Stromal cell of bone marrow (primary cell): ENCODE measurements at places on chromosomes 2 and 18.

DNA sequence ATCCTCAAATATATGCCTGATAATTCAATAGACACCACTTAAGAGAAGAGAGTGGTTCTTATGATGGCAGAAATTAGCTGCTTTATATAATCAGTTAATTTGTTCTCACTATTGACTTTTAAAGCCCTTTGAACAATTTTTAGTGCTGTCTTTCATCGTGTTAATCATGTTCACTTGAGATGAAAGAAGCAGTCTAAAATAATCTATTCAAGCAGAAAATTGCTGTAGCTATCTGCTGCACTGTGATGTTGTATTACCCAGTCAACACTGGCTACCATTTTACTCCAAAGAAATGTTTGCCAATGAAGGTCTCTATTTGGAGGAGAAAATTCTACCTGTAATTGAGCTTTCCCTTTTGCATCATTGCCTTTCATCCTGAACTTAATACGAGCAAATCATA is 459.8 kb upstream of the FSIP2 start:
- DNase-seq = no peak

GRCh38 chr18:76970770-76971559 is 148.6 kb downstream of the ZNF236 start:
- DNase-seq = no peak

DNA sequence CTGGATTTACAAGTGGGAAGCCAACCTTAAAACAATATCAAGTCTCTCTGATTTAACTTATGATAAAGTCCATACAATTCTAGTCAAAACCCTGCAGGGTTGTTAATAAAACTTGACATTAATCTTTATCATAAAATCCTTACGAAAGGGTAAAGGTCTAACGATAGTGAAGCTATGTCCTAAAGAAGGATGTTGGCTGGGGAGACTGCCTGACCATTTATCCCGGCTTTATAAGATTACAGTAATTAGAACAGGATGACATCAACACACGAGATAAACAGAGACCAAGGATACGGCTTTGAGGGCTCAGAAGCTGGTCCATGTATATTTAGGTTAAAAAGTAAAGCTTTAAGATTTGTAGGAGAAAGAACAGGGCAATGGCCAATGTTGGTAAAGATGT is 189.0 kb upstream of the COPS8 start:
- DNase-seq = no peak

DNA sequence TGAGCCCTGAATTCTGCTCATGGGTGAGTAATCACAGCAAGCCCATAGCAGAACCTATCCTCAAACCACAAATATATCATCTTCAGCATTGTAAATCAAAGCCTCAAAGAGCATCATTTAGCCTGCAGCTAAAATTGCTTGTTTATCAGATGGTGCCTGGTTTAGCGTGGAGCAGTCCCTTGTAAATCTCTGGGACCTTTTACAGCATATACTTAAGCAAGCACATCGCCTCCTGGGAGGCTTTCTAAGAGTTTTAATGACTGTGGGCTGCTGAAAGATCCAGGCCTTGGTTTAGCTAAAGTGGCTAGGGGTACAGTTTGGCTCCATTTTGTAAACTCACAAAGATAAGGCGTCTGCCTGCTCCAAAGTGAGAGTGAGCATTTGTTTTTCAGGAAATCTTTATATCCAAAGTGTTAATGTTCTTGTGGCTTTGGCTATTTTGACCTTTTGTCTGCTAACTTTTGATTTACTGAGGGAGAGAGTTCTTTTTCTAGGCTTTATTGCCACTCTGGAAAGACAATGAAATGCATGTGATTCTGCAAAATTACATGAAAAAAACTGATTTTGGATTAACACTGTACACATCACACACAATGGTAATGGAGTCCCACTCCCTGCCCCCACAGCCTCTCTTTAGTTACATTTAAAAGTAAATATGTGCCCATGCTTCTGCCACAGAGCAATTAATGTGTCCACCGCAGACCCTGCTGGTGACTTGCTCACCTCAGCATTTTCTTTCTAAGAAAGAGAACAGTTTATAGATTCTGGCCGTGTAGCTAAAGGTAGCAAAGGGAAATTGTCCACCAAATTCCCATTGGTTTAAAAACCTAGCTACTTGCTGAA is 194.8 kb downstream of the LNPK start:
- no peak for DNase-seq

DNA sequence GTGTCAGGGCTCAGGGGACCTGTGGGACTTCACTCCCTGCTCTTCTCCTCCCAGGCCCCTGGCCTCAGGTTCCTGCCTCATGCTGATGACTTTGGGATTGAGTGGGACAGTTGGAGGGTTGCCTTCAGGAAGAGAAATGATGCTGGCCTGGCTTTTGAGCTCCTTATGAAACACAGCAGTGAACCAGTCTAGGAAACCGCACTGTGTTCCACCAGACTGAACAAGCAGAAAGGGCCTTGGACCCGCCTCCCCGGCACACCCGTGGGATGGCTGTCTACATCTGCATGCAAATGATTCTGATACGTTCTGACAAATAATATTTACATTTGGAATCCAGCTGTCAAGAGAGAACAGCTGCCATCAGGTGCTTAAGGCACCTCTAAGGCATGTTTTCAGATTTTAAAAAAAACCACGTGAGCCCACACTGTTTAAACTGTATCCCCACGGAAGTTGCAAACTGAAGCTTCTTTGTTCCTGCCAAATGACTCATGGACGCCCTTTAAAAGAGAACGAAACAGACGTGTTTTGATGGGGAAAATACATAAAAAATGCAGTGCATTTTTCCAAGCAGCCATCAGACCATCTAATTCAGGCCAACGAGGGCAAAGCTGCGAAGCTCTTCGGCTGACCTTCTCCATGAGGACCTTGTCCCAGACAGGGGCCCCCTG is 27.6 kb upstream of the ASAP2 start:
- peak; percentile 78 for DNase-seq

DNA sequence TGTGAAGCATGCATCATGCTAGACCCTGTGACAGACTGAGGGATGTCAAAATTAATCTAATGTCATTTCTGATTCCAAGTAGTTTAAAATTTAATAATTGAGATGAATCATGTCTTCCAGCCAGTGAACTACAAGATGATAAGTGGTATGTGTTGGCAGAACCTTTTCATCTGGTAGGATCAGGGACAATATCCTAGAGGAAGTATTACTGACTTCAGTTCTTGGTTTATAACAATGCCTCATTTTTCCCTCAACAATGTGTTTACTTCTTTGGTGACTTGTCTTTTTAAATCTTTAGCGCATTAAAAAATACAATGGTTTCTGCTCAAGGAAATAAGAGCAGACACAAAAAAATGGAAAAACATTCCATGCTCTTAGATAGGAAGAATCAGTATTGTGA is 69.4 kb downstream of the ARHGAP28 start:
- no peak for DNase-seq

GRCh38 chr2:191881982-191882816 is 35.3 kb upstream of the CAVIN2 start:
- no peak for DNase-seq

DNA sequence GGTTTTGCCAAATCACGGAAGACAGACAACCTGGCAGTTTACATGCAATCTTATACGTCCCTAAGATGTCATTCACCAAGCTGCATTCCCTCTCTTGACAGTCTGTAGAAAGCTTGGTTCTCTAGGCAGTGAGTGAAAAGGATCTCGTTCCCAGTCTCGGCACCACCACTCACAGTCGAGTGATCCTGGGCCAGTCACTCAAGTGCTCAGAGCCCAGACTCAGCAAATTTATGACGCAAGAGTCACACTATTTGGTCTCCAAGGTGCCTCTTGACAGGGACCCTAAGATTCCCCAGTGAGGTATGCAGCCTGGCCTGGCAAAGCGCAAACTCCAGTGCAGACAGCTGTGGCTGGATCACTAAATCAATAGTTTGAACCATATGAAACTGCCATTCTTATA is 77.9 kb downstream of the EIPR1 start:
- no peak for DNase-seq

GRCh38 chr2:160221391-160222276 is 21.6 kb upstream of the ITGB6 start:
- peak; percentile 57 for DNase-seq

- no peak for DNase-seq
These were observed 36.3 kb downstream of the TGOLN2 start for GRCh38 chr2:85291425-85292023.

DNA sequence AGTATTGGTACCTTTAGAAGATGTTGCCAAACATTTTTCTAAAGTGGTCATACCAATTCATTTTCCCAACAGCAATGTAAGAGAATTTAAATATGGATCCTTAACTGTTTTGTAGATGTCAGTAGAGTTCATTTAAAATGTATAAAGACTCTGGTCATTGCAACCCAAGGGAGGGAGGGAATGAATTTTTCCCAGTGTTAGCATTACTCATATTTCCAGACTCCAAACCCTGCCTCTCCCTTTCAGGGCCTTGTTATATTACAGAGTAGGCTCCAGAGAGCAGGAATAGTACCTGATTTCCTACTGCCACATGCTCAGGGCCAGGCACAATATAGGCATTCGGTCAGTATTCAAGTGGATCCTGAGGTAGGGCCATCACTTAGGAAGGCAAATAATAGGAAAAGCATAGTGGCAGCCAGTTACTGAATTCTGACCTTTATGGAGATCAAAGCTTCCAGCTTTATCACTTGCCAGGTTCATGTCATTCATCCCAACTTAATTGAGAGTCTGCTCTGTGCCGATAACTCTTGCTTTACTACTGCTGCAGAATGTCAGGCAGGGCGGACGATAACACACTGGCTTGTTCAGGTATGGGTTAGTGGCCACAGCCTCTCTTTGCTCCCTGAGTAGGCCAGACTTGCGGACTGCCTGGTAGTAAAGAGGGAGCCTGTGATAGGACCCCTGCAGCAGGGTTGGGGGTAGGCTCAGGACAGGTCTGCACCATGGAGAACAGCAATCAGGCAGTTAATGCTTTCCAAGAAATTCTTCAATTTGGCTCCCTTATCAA is 75.3 kb downstream of the OSBPL6 start:
- no peak for DNase-seq

GRCh38 chr2:137644731-137645130 is 319.5 kb upstream of the HNMT start:
- no peak for DNase-seq

DNA sequence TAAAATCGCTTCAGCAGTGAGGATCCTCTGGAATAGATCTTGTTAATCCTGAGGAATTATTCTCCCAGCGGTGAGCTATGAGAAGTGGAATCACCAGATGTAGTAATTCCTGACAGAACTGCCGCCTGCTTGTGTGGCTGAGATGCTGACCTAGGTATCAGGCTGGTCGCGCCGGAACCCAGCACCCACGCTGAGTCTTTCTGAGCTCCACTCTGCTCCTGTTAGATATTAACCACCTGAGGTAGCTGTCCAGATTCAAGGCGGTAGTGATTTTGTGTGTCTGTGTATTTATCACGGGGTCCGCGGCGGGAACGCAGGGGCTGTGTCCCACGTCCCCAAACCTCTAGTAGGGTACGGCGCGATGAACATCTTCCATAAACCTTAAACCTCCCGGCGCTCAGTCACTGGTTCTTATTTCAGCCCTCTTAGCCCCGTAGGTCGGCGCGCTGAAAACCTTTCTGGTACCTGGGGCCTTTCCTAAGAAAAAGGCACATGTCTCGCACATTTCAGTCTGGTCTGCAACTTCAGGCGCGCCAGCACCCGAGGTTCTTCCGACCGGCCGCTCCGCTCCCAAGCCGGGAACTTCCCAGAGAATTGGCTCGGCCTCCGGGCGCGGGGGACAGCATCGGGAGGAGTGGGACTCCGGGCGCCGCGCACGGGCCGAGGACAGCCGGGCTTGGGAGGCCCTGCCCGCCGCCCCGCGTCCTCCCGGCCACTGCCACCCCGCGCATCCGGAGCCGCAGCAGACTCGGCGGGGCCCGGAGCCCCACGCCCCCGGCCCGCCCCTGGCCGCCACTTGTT is 542 bp upstream of the CNNM3 start:
- DNase-seq = no peak

- DNase-seq = no peak
These were observed 334.2 kb upstream of the NETO1 start for GRCh38 chr18:73201940-73202339.

DNA sequence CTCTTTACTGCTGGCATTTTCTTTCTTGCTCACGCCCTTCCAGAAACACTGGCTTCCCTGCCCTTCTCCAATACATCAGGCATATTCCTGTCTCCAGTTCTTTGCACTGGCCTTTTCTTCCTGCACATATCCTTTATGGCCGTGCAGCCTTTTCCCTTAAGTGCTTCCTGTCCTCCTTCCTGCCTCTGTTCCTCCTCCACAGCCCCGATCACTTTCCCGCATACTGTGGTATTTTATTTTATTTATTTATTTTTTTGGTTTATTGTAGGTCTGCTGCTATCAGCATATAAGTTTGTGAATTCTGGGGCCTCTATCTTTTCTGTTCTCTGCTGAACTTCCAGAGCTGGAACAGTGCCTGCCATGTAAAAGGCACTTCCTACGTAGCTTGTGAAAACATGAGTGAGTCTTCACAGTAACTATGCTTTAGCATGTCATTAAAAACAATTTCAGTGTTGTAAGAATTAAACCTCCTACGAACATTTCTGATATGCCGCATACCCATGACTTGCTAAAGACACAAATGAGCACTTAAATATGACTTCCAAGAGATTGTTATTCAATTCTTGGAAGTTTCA is 289.1 kb downstream of the TRIB2 start:
- peak; percentile 11 for DNase-seq

DNA sequence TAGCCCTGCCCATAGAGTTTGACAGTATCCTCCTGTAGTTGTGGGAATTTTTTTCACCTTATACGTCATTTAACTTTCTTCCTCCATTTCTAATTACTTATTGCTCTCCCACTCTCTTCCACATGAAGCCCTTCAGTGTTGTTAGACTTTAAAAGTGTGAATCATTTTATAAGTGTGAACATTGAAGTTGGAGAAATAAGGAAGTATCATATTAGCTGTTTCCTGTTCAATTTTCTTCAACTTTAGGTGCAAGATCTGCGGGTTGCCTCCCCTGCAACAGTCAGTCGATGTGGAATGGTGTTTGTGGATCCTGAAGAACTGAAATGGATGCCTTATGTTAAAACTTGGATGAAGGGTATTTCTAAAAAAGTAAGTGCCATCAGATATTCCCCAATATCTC is 138.1 kb downstream of the DNAH6 start:
- DNase-seq = no peak

GRCh38 chr2:68279691-68280090 is 27.4 kb upstream of the PPP3R1 start:
- no peak for DNase-seq

GRCh38 chr18:28079883-28080282 is 97.0 kb downstream of the CDH2 start:
- DNase-seq = no peak

GRCh38 chr2:57343391-57344006 is 703.1 kb upstream of the VRK2 start:
- no peak for DNase-seq

DNA sequence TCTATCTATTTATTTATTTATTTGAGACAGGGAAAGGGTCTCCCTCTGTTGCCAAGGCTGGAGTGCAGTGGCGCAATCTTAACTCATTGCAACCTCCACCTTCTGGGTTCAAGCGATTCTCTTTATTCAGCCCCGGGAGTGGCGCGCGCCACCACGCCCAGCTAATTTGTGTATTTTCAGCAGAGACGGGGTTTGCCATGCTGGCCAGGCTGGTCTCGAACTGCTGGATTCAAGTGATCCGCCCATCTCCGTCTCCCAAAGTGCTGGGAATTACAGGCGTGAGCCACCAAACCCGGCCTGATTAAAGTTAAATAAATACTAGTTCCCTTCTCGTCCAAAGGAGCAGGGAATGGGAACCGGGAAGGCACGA is 4.2 kb upstream of the CTDSP1 start:
- no peak for DNase-seq
